ENCODE measurements at places on chromosomes 13 and 19. TPM values are rescaled to one million over a fixed set of nuclear protein-coding genes. Genes with fewer than 3 reads are reported as not detected.

MTUS2 gene
- not detected for total RNA-seq

PCSK4 gene
- total RNA-seq, result 4.4 TPM

HSPB6 gene
- total RNA-seq, result 0.69 TPM

DNA sequence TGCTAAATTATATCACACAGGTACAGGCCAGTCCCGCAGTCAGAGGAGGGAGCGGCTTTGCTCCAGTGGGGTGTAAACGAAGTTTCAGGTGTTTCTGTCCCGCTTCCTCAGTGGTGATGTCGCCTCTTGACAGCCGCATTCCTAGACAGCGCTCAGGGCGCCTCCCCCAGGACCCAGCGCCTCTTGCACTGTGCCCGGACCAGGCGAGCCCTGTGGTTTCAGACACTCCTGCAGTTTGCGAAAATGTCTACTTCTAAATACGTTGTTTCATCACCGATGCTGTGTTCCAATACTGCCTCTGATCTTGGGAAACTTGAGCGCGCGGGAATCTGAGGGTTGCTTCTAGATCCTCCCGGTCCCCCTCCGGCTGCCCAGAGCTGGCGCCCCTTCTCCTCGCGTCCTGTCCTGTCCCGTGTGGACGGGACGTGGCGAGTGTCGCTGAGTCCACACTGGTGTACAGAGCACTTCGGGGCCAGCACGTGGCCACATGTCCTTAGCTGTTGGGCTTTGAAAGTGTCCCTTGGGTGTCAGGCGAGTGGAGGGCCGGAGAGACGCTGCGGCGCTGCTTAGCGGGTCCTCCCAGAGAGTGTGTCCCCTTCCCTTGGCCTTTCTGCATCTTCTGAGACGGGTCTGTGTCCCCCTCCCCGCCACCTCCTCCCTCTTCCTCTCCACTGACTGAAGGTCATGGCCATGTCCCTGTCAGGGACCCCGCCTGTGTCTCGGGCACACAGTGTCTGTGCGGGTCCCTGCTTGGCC is 14.6 kb upstream of the RPS15 start:
- no peaks in the 10 kb centered on the region for H3K4me1 ChIP-seq
- DNase-seq, result no peak
- H3K36me3 ChIP-seq, result peaks cover 44% of the 10 kb centered on the region
- no peaks in the 10 kb centered on the region for H3K27me3 ChIP-seq

GRCh38 chr19:35429698-35430408 is 18.2 kb upstream of the FFAR2 start:
- H3K36me3 ChIP-seq, result peaks cover 7% of the 10 kb centered on the region
- no peak overlapping the region for H3K4me3 ChIP-seq
- H3K4me1 ChIP-seq, result peaks cover 15% of the 10 kb centered on the region
- peaks cover 6% of the 10 kb centered on the region for H3K27me3 ChIP-seq
- no peak overlapping the region for H3K27ac ChIP-seq

GRCh38 chr13:20519875-20520274 is 5.8 kb downstream of the CRYL1 start:
- H3K4me3 ChIP-seq, result no peak overlapping the region
- DNase-seq, result no peak
- H3K4me1 ChIP-seq, result peaks cover 13% of the 10 kb centered on the region
- no peaks in the 10 kb centered on the region for H3K27me3 ChIP-seq

DNA sequence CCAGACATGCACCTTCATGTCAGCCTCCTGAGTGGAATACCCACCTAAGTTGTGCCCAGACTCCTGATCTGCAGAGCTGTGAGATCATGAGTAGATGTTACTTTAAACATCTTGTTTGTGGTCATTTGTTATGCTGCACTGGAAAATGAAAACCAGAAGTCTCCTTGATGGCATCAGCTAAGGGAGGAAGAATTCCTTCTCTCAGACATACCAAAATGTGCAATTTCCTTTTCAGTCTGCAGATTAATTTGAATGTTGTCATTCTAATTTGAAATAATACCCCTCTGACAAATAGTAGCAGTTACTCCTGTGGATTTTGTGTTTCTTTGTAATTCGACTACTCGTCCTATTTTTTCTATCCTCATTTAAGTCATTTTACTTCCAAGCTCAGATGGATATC is 59.3 kb downstream of the ITGBL1 start:
- H3K4me1 ChIP-seq, result peaks cover 2% of the 10 kb centered on the region
- H3K27me3 ChIP-seq, result peaks cover 19% of the 10 kb centered on the region
- no peak overlapping the region for H3K27ac ChIP-seq
- DNase-seq, result no peak
- no peak overlapping the region for H3K4me3 ChIP-seq

GRCh38 chr19:35898499-35898809 is 1.9 kb downstream of the NFKBID start:
- H3K27me3 ChIP-seq, result no peaks in the 10 kb centered on the region
- peak overlapping the region; percentile 97 for H3K27ac ChIP-seq
- H3K4me3 ChIP-seq, result peak overlapping the region; percentile 94
- peaks cover 40% of the 10 kb centered on the region for H3K36me3 ChIP-seq
- no peak for DNase-seq

DNA sequence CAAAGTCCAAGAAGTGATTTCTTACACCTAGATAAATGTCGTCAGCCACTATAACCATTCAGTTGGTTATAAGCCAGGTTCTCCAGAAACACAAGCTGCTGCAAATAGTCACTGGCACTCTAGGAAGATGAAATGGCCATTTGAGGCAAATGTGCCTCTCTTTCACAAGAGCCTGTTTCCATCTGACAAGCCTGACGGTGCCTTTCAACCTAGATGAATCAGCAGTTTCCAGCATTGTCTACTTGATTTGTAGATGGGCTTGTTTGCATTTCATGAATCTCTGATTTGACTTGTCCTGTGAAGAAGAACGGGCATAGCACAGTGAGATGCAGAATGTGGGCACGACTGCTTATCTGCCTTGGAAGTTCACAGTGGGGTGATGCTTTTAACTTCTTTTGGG is 327.2 kb downstream of the LMO7 start:
- no peak overlapping the region for H3K4me3 ChIP-seq
- no peaks in the 10 kb centered on the region for H3K27me3 ChIP-seq
- no peaks in the 10 kb centered on the region for H3K36me3 ChIP-seq
- no peak overlapping the region for H3K27ac ChIP-seq
- H3K4me1 ChIP-seq, result no peaks in the 10 kb centered on the region

DNA sequence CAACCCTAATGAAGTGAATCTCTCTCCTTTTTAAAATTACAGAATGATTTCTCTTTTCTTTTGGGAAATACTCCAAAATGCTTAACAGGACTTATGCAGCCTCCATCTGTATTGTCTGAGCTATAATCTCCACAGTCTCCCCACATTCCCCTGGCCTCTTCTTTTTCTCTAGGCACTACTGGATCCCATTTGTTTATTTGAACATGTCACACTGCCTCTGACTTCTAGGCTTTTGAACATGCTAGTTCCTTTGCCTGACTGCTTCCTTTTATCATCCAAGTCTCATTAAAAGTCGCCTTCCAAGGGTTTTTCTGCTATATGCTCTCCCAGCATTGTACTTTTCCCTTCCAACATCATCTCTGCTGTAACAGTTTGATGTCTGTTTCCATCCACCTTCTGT is 548.7 kb downstream of the PCDH9 start:
- no peak for DNase-seq
- H3K4me1 ChIP-seq, result no peaks in the 10 kb centered on the region
- no peaks in the 10 kb centered on the region for H3K27me3 ChIP-seq
- no peaks in the 10 kb centered on the region for H3K36me3 ChIP-seq

DNA sequence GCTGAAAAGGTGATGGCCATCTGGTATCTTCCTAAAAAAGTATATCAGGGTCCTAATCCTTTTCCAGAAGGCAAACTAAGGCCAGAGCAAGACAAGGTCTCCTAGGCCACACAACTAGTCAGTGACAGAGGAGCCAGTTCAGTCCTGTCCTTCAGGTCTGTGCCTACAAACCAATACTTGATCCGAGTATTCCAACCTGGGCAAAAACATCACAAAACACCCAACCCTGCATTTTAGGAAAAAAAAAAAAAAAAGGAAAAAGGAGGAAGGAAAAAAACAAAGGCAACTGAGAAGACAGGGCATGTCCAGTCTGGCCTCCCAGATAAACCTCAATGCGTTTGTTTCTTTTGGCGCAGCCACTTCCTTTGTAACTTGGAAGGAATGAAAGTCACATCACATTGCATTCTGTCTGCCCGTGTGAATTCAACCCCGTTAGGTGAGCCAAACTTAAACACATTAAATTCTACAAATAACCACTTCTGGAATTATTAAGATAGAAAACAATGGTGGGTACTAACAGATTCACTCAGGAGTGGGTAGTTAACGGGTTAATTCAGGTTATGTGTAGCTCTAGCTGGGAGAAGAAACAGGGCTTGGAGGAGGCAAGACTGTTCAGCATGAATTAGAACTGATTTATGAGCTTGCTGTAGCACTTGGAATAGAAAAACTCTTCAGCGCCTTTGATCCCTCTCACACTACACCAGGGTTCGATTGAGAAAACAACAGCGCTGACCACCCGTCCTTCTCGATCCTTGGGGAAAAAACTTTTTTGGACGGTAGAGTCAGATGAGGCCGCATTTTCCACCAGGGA is 43.0 kb upstream of the HNRNPA1L2 start:
- no peak for DNase-seq
- peaks cover 18% of the 10 kb centered on the region for H3K4me1 ChIP-seq
- H3K27ac ChIP-seq, result peak overlapping the region; percentile 5
- no peaks in the 10 kb centered on the region for H3K36me3 ChIP-seq

DNA sequence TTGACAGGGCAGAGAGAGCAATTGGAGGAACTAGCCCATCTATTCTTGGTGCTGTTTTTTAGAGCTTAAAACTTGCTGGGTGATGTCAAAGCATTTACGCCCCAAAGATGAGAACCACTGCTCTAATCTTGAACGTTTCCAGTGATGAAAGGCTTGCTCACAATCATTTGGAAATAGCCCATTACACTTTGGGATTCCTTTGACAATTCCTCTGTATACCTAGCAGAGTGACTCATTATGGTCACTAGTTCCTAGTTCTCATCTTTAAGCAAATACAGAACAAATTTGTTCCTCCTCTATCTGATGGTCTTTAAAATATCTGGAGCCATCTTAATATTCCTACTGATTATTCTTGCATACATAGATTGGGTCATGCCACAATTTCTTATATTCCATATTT is 112.3 kb downstream of the GPC6 start:
- H3K27ac ChIP-seq, result no peak overlapping the region
- no peak overlapping the region for H3K4me3 ChIP-seq
- H3K36me3 ChIP-seq, result no peaks in the 10 kb centered on the region
- H3K4me1 ChIP-seq, result no peaks in the 10 kb centered on the region
- no peaks in the 10 kb centered on the region for H3K27me3 ChIP-seq

- peaks cover 92% of the 10 kb centered on the region for H3K4me1 ChIP-seq
- H3K4me3 ChIP-seq, result no peak overlapping the region
- DNase-seq, result peak; percentile 43
- H3K27me3 ChIP-seq, result no peaks in the 10 kb centered on the region
- peaks cover 47% of the 10 kb centered on the region for H3K36me3 ChIP-seq
Observed at GRCh38 chr19:38666663-38667511, 19.4 kb downstream of the ACTN4 start.

DNA sequence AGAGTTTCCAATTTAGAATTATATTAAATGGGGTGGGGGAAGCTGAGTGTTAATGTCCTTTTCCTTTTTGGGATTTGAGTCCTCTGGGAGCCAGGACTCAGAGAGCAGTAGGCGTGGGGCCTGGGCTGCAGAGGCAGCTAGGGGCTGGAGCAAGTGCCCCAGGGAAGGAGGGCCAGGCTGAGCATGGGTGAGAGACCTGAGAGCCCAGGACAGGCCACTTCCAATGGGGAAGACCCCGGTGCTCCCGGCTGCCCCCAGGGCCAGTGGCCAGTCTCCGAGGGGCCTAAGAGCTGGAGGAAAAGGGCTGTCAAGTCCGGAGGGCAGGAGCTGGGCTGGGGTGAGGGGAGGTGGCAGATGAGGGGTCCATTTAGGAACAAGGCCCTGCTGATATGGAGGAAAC is 371.5 kb downstream of the ZNF536 start:
- H3K36me3 ChIP-seq, result no peaks in the 10 kb centered on the region
- H3K27ac ChIP-seq, result no peak overlapping the region
- no peaks in the 10 kb centered on the region for H3K4me1 ChIP-seq
- DNase-seq, result no peak
- no peaks in the 10 kb centered on the region for H3K27me3 ChIP-seq

DNA sequence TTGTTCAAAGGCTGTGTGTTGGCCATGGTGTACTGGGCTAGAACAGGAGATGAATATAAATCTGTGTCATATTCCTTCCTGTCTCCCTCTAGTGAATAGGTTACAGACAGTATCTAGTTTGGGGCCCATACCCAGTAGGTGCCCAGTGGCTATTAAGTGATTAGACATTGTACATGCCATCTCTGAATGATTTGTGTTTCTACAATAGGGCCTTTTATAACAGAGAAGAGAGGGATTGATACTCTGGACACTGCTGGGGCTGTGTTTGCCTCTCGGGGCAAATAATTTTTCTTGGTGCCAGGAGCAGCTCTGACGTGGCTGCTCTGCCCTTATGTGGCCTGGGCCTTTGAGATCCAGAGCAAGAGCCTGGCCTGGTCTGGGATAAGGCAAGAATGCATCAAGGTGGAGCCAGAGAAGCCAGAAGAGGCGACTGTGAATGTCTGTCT is 403.1 kb downstream of the SPRY2 start:
- no peak for DNase-seq
- H3K36me3 ChIP-seq, result no peaks in the 10 kb centered on the region
- H3K4me1 ChIP-seq, result no peaks in the 10 kb centered on the region

- no peak overlapping the region for H3K4me3 ChIP-seq
- no peaks in the 10 kb centered on the region for H3K4me1 ChIP-seq
- no peaks in the 10 kb centered on the region for H3K27me3 ChIP-seq
- no peak for DNase-seq
- H3K27ac ChIP-seq, result no peak overlapping the region
- H3K36me3 ChIP-seq, result no peaks in the 10 kb centered on the region
Observed at GRCh38 chr13:39789451-39789850, 134.0 kb downstream of the COG6 start.

DNA sequence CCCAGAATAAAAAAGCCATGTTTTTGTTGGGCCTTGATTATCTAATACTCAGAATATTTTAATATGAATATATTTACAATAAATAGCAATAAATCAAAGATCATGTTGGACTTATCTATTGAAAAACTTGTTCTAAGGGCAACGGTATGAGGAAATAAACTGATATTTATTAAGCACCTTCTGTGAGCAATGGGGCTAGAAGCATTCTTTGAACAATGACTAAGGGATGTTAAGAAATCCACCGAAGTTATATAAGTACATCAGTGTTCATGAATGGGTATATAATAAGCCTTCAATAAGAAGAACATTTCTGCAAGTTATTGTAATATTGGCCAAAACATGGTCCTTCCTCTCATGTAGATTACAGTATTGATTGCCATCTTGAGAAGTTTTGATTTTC is 221.8 kb downstream of the OXGR1 start:
- no peak overlapping the region for H3K4me3 ChIP-seq
- no peak overlapping the region for H3K27ac ChIP-seq
- no peaks in the 10 kb centered on the region for H3K36me3 ChIP-seq
- DNase-seq, result no peak
- no peaks in the 10 kb centered on the region for H3K4me1 ChIP-seq
- H3K27me3 ChIP-seq, result no peaks in the 10 kb centered on the region

GRCh38 chr13:20389696-20390525 is 135.7 kb downstream of the CRYL1 start:
- no peak overlapping the region for H3K27ac ChIP-seq
- no peak for DNase-seq
- H3K4me1 ChIP-seq, result peaks cover 18% of the 10 kb centered on the region
- no peak overlapping the region for H3K4me3 ChIP-seq
- no peaks in the 10 kb centered on the region for H3K27me3 ChIP-seq

- H3K4me1 ChIP-seq, result peaks cover 3% of the 10 kb centered on the region
- no peak overlapping the region for H3K4me3 ChIP-seq
- no peaks in the 10 kb centered on the region for H3K36me3 ChIP-seq
- no peak for DNase-seq
- peaks cover 38% of the 10 kb centered on the region for H3K27me3 ChIP-seq
- no peak overlapping the region for H3K27ac ChIP-seq
Observed at GRCh38 chr19:47819858-47820257, 1.9 kb upstream of the CRX start.
